ENCODE measurements at places on chromosomes 5 and 9. TPM values are rescaled to one million over a fixed set of nuclear protein-coding genes. Genes with fewer than 3 reads are reported as not detected.

DNA sequence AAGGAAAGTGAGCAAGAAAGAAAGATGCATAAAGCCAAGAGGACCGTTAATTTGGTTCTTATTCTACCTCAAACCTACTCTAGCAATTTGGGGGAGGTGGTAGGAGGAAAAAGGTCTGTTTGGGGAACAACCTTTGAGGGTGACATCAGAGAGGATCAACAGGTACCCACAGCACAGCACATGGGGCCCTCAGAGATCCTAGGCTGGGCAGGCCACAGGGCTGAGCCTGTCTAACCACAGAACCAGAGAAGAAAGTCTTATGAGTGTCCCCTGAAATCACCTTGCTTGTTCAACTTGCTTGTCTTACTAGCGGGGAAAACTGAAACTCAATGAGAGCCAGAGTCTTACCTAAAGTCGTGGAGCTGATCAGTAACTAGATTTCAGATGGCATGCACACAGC, 385.2 kb downstream of the SPOCK1 start:
- no peaks in the 10 kb centered on the region for H3K4me1 ChIP-seq
- no peaks in the 10 kb centered on the region for H3K36me3 ChIP-seq
- no peak overlapping the region for H3K4me3 ChIP-seq
- no peak for DNase-seq

DNA sequence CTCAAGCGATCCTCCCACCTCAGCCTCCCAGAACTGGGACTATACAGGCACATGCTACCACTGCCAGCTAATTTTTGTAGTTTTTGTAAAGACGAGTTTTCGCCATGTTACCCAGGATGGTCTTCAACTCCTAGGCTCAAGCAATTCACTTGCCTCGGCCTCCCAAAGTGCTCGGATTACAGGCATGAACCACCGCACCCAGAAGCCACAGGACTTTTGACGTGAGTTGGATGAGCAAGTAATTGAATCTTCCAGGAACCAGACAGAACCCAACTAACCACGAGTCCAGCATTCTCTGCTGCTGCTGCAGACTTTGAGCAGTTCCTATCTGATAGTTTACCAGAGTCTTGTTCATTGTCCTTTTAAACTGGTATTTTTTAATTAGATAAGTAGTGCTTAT, 9.6 kb upstream of the ATP6V0E1 start:
- no peaks in the 10 kb centered on the region for H3K4me1 ChIP-seq
- no peaks in the 10 kb centered on the region for H3K36me3 ChIP-seq
- DNase-seq, result no peak
- no peak overlapping the region for H3K4me3 ChIP-seq
- no peaks in the 10 kb centered on the region for H3K27me3 ChIP-seq

- H3K36me3 ChIP-seq, result no peaks in the 10 kb centered on the region
- no peak overlapping the region for H3K4me3 ChIP-seq
- peak; percentile 69 for DNase-seq
- peaks cover 6% of the 10 kb centered on the region for H3K4me1 ChIP-seq
- H3K27me3 ChIP-seq, result no peaks in the 10 kb centered on the region
Measured at GRCh38 chr9:90961375-90961774, 159.8 kb downstream of the SYK start.

GRCh38 chr5:169717288-169717687, 80.2 kb downstream of the DOCK2 start:
- no peaks in the 10 kb centered on the region for H3K4me1 ChIP-seq
- DNase-seq, result no peak
- no peak overlapping the region for H3K4me3 ChIP-seq
- no peaks in the 10 kb centered on the region for H3K36me3 ChIP-seq
- H3K27me3 ChIP-seq, result no peaks in the 10 kb centered on the region

DNA sequence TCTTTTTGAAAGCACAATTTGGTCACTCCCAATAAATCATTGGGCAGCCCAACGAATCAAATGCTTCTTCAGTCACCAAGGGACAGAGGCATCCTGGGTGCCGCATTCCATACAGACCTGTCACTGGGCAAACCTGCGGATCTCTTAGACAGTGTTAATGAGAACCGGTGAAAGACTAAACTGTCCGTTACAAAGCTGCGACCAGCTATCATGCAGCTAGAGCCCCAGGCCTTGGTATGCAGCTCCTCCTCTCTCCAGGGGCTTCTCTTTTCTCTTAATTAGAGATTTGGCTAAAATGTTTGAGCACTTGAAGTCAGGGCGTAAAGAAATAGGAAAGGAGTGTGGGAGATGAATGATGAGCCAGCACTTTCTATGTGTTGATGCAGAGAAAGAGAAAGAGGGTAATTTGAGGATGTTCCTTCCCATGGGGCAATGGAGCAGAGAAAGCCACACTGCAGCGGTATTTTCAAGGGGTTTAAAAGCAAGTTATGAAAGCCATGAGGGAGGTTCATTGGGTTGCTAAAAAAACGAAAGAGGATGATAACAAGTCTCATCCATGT, 175.3 kb downstream of the RFK start:
- no peak for DNase-seq
- H3K4me3 ChIP-seq, result no peak overlapping the region
- H3K27me3 ChIP-seq, result no peaks in the 10 kb centered on the region
- H3K36me3 ChIP-seq, result no peaks in the 10 kb centered on the region
- H3K4me1 ChIP-seq, result peaks cover 2% of the 10 kb centered on the region

The GRIN1 gene
- total RNA-seq, result not detected

GRCh38 chr5:8650186-8650585, 781.2 kb downstream of the MTRR start:
- H3K27ac ChIP-seq, result no peak overlapping the region
- H3K36me3 ChIP-seq, result no peaks in the 10 kb centered on the region
- no peaks in the 10 kb centered on the region for H3K4me1 ChIP-seq
- no peaks in the 10 kb centered on the region for H3K27me3 ChIP-seq

- H3K36me3 ChIP-seq, result peaks cover 31% of the 10 kb centered on the region
- no peak overlapping the region for H3K4me3 ChIP-seq
- no peaks in the 10 kb centered on the region for H3K4me1 ChIP-seq
Measured at GRCh38 chr9:97310023-97310422, 2.6 kb downstream of the CCDC180 start.

- H3K36me3 ChIP-seq, result no peaks in the 10 kb centered on the region
- no peak for DNase-seq
- no peaks in the 10 kb centered on the region for H3K4me1 ChIP-seq
- H3K27ac ChIP-seq, result no peak overlapping the region
- H3K27me3 ChIP-seq, result no peaks in the 10 kb centered on the region
- no peak overlapping the region for H3K4me3 ChIP-seq
Measured at GRCh38 chr5:10102706-10103497, 146.8 kb downstream of the ATPSCKMT start.

The SV2C gene
- total RNA-seq, result not detected

DNA sequence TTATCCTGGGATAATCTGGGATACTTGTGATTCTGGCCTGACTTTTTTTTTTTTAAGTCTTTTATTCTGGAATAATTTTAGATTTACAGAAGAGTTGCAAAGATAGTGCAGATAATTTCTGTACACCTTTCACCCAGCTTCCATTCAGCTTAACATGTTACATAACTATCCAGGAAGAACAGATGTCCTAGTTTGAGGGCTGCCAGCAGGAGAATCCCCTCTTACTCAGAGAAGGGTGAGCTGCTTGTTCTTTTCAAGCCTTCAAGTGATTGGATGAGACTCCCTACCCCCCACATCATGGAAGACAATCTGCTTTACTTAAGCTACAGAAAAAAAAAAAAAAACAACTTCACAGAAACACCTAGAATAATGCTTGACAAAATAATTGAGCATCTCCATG, 254.2 kb downstream of the TRIM32 start:
- no peak overlapping the region for H3K27ac ChIP-seq
- no peak for DNase-seq
- H3K4me1 ChIP-seq, result no peaks in the 10 kb centered on the region
- no peaks in the 10 kb centered on the region for H3K27me3 ChIP-seq
- no peak overlapping the region for H3K4me3 ChIP-seq

GRCh38 chr5:38423276-38424147, 132.9 kb downstream of the LIFR start:
- H3K27ac ChIP-seq, result no peak overlapping the region
- H3K4me3 ChIP-seq, result no peak overlapping the region
- H3K36me3 ChIP-seq, result no peaks in the 10 kb centered on the region
